ENCODE measurements at places on chromosomes 5 and 9.
A peak's percentile ranks its signal among the peaks of the same experiment; 100 is the strongest.

DNA sequence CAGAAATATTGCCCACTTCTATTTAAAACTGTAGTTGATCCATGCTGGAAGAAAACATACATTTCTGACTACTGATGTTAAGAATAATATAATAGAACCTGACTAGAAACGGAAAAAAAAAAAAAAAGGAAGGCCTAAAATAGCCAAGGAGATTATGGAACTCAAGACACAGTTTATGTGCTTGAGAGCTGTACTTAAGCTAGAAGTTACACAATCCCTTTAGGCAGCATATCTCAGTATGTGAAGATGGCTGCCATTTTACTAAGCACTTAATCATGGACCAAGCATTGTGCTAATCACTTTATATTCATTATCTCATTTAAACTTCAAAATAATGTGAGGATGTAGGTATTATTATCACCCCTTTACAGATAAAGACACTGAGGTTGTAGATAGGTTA lies 73.0 kb upstream of the NR4A3 start:
- DNase-seq = no peak

DNA sequence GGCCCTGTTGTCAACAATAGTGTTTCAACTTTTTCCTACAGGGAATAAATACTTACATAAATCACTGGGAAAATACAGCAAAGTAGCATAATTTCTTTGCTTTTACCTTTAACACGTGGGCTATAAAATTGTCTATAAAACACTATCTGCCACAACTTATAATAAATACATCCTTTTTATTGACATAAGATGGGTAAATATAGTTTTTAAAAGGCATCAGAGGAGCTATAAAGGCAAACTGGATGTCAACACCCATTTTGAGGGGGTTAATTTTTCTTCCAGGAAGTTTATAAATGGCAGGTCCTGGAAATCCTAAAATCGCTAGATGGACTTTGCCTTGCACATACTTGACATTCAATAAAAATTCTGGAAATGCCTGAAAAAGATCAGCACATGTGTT lies 358.0 kb downstream of the PDE4D start:
- no peak for DNase-seq

DNA sequence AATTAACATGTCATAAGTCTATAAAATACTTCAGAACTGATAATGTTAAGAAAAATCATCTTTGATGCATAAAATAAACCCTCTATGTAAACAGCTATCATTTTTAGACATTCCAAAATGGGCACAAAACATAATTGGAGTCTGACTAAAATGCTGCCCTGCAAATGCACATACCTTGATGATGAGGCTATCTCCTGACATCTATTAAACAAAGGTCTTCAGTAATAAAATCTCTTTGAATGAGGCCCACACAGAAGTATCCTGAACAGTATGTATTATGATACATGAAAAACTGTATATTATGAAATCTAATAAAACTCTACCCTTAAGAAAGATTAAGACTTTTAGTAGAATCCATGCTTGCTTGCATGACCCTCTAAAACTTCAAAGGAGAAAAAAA lies 66.1 kb downstream of the FBXL17 start:
- DNase-seq = no peak

DNA sequence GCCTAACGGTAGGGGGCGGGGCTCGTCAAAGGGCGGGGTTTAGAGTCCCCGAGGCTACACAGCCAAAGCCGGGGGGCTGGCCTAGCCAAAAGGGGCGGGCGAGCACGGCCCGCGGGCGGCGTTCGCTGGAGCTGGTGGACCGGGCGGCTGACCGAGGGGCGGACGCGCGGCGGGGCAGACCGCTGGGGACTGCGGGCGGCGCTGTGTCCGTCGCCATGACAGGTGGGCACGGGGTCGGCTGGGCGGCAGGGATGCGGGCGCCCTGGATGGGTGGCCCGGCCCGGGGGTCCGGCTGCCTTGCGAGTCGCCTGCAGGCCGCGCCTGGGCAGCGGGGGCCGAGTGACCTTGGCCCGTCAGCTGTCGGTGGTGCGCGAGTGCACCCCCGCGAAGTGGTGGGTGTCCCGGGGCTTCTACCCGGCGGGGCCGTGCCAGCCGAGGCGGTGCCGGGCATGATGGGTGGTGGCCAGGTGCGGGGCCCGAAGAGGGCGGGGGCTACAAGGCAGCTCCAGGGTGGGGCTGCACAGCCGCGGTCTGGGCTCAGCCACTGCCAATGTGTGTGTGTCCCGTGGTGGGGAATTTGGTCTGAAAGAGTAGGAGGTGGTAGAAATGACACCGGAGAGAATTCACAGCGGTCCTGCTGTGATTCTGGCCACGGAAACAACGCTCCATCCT lies at the start of gene CARD19:
CARD19 (plus strand) TSS at position 87 of the 672 bp plus-strand sequence; CDS start at position 216, 129 bp downstream.
- peak; percentile 78 for DNase-seq

DNA sequence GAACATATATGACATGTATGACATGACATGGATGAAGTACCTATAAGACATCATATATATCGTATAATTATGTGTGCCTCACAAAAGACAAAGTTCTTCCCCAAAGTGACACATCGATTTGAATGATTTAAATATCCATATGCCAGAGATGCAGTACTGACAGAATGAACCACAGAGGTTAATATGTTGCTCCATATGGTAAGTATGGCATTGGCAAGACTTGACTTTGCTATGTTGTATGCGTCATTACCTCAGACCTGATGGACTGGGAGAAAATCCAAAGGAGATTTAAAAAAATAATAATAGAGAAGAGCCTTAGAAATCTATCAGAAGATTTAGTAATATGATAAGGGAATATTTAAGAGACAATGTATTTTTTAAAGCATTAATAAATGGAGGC lies 263.2 kb downstream of the PJA2 start:
- DNase-seq = no peak

- peak; percentile 33 for DNase-seq
Measured at GRCh38 chr5:121503111-121503840, 348.4 kb upstream of the FTMT start.

GRCh38 chr9:78253285-78253684 lies 17.4 kb downstream of the CEP78 start:
- DNase-seq = no peak

- DNase-seq = no peak
Measured at GRCh38 chr5:74052441-74053221, 426.6 kb downstream of the ARHGEF28 start.

GRCh38 chr5:644509-644908 lies 32.4 kb downstream of the CEP72 start:
- DNase-seq = no peak

- DNase-seq = no peak
Measured at GRCh38 chr9:88917375-88917774, 73.9 kb upstream of the S1PR3 start.

DNA sequence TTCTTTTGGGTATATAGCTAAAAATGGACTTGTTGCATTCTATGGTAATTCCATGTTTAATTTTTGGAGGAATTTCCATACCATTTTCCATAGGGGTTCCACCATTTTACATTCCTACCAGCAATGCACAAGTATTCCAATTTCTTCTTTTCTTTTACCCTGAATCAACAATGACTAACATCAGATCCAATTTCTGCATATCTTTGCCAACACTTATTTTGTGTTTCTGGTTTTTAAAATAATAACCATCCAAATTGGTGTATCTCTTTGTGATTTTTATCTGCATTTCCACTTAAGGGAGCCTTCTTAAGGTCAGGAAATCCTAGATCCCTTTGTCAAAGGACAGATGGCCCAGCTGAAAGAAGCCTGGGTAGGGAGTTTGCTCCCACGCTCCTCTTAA lies 29.5 kb upstream of the SMU1 start:
- DNase-seq = no peak

DNA sequence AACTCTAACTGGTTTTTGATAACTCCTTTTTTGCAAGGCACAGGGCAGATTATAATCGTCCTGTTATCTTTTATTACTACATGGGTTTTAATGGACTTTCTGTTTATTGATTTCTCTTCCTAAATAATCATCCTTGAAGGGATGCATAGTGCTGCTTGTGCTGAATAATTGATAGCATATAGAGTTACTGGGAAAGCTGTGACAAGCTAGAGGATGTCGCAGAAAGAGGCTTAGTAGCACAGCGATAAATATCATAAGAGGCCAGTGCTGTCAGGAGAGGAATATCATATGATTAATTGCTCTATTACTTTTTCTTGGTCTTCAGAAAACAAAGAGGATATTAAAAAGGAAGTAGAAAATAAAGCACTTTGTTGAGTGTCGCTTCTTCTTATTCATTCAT lies 1007.1 kb upstream of the ACO1 start:
- DNase-seq = no peak

- no peak for DNase-seq
Measured at GRCh38 chr9:97801180-97801579, 51.8 kb upstream of the FOXE1 start.

Data from left hindlimb (tissue), 1 donor.